ENCODE measurements at places on chromosomes 11 and 22.

DNA sequence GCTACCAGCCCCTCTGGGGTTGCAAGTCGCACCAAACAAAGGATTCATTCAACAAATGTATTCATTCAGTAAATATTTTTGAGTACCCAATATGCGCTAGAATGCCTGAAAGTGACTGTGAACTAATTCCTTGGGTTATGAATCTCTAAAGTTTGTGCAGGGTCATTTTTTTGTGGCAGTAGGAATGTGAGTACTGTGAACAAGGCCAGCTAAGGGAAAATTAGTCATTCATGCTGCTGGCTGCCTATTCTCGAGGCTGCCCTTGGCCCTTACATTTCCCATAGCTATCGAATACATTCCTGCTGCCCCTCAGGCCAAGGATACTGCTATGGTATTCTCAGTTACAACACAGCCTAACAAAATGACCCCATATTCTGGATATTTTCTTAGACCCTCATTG, 141.6 kb downstream of the TRPC6 start:
- DNase-seq: no peak

- no peak for DNase-seq
Measured at GRCh38 chr11:76074148-76075095, 131.9 kb downstream of the WNT11 start.

DNA sequence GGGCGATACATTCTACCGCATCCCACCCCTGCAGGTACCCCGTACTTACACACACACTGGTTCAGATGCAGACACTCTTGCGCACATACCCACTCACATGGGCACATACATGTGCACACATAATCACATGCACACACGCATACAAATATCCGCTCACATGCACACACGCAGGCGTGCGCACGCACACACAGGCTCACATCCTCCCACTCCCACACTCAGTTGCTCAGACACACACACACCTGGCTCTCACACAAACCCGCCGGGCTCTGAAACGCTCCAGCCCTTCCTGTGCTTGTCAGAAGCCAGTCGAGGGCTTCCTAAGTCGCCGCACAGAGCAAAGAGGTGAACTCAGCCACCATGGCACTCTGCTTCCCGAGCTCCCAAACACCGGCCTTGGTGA, 164.5 kb downstream of the CRYBB2 start:
- no peak for DNase-seq

DNA sequence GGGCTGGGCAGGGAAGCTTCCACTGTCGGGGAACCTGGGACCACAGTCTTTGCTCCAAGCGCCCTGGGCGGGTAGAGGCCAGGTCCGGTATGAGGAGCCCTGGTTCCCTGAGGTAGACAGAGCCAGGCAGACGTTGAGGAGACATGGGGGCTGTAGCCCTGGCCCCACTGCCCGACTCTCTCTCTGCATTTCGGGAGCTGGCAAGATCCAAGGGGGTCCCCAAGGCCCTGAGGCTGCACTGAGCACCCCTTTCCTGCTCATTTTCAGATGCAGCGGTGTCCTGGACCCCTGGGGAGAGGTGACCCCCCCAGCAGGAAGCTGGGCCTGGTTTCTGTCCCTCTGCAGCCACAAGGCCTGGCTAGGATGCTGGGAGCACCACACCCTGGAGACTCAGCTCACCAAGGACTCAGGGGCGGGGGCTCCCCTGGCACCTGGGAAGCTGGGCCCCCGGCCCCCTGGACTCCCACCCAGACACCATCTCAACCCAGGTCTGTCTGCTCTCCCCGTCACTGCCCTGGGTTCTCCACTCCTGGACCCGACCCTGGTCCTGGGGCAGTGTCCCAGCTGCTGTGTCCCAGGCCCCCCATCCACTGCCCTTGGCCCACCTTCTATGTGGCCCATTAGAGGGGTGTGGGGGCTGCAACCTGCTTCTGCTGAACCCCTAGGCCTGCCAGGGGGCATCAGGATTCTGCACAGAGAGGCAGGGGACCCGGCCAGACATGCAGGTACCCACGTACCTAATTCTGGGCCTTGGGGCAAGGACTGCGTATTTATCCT, 15.0 kb upstream of the MUC6 start:
- DNase-seq: no peak

DNA sequence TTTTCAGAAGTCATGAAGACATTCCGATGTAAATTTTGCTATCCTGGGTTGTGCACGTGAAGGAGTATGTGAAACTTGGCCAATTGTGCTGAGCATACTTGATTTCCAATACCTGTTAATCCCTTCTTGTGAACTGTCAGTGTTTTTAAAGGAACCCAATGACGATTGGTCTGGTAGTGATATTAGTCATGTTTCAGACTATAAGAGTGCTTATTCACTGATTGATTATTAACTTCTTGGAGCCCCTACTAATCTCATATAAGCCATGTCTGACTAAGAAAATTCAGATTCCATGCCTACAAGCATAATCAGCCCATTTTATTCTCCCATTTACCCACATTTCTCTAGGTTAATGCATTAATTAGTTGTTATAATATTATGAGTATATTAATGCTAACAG, 330.8 kb upstream of the MTNR1B start:
- no peak for DNase-seq

- peak; percentile 66 for DNase-seq
Measured at GRCh38 chr11:104164028-104164520, at the start of gene PDGFD. Gene PDGFD (minus strand): TSS chr11:104164147.

DNA sequence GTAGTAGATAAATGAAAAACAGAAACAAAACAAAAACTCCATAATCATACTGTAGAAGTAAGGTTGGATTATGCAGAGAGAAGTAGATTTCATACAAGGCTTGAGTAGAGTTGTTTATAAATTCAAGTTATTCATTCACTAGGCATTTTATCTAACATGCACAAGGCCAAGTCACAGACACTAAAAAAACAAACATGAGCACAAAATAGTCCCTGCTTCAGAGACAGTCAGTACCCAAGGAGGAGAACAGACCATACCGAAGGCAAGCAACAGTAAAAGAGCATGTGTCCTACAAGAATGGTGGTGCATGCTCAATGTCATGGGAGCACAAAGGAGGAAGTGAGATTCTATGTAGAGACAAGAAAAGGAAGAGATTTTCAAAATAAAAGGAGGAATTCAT, 796.5 kb upstream of the LRRC4C start:
- DNase-seq: no peak

Data from NK-92 treated with Interleukin-12 subunit alpha and Interleukin-12 subunit beta, amount 100 ng/mL, for 24 hours (cell line).